ENCODE measurements at places on chromosomes 11 and 22.
A peak's percentile ranks its signal among the peaks of the same experiment; 100 is the strongest.

- DNase-seq: no peak
These were observed 304.8 kb upstream of the SORL1-AS1 start for GRCh38 chr11:121757480-121758125.

GRCh38 chr11:75100314-75100713 is 3.6 kb upstream of the OR2AT4 start:
- DNase-seq: peak; percentile 52

DNA sequence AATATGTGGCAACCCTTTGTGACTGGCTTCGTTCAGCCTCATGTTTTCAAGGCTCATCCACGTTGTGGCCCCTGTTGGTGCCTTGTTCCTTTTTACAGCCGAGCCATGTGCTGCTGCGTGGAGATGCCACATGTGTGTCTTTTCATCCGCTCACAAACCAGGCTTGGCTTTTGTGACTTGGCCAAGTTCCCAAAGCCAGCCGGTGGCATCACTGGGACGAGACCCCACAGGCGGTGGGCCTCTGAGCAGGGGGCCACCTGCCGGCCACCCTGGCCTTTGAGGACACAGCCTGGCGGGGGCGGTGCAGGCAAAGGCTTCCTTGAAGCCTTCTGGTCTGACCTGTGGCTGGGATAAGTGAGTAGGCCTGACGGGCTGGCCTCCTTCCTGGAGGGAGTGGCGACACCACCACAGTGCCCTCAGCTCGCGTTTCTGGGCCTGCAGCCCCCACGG is 10.5 kb downstream of the GRK2 start:
- peak; percentile 98 for DNase-seq

DNA sequence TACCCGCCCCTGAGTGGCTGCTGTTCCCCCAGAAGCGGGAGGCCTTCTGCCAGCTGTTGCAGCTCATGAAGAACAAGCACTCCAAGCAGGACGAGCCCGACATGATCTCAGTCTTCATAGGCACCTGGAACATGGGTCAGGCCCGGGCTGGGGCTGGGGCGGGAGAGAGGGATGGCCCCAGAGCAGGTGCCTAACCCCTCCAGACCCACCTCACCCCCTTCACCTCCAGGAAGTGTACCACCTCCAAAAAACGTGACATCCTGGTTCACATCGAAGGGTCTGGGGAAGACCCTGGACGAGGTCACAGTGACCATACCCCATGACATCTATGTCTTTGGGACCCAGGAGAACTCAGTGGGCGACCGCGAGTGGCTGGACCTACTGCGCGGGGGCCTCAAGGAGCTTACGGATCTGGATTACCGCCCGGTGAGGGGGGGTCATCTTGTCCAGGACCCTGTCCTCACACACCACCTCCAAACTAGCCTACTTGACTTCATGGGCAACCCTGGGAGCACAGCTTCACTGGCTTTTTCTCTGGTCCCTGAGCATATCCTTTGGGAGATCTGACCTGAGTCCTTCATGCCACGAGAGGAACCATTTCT is 6.3 kb downstream of the INPPL1 start:
- no peak for DNase-seq

GRCh38 chr11:70763606-70764005 is 365.3 kb downstream of the CTTN start:
- DNase-seq: no peak

DNA sequence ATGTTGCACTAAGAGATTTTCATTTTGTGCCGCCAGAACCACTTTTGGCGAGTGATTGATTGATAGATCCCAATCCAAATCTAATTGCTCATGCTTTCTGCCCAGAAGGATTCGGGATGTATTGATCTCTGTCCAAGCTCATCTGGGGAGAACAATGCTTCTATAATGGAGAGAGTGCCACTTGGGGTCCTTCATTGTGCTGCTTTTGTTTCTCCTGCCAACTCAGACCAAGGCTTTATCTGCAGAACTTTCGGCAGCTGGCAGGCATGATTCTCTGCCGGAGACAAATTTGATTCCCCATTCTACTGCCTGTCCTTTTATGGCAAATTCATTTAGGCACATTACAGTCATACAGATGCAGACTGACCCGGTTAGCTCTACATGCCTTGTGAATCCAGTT is 62.9 kb upstream of the NTM start:
- DNase-seq: no peak

GRCh38 chr11:94758666-94759065 is 9.5 kb upstream of the AMOTL1 start:
- no peak for DNase-seq

- DNase-seq: no peak
These were observed 192.6 kb upstream of the E2F8 start for GRCh38 chr11:19433367-19433766.

DNA sequence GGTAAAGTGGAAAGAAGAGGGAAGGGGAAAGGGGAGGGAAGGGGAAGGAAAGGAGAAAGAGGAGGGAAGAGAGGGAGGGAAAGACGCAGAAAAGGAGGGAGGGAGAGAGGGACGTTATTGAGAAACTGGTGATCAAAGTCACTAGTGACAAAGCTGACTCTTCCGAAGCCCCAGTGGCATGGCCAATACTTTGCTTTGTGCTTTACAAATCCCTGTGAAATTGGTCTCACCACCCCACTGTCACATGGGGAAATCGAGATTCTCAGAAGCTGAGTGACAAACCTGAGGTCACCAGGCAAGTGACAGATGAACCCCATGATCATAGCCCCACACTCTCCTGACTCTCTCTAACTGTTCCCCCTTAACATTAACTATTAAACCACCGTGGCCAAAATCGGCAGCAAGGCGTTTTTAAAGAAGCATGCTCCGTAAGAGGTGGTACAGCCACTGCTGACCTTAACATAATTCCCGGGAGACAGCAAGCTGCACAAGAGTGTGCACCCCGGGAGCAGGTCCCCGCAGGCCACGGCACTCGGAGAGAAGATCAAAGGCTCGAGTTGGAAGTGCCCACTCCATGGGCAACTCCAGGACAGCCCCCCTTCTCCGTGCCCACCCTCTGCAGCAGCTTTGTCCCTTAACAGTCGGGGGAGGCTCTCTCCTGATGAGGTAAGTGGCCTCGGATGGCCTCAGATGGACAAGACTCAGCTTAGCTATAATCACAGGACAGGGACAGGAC is 34.8 kb downstream of the CELSR1 start:
- no peak for DNase-seq

- no peak for DNase-seq
These were observed 243.6 kb upstream of the SORL1-AS1 start for GRCh38 chr11:121696177-121696871.

GRCh38 chr22:32864041-32864440 is 62.5 kb downstream of the TIMP3 start:
- DNase-seq: no peak

DNA sequence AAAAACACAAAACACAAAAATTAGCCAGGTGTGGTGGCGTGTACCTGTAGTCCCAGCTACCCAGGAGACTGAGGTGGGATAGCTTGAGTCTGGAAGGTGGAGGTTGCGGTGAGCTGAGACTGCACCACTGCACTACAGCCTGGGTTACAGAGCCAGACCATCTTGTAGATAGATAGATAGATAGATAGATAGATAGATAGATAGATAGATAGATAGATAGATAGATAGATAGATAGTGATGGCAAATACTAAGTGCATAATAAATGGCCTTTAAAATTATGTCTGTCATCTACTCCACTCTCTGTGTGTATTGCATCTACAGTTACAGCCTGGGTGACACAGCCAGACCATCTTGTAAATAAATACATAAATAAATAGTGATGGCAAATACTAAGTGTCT is 56.0 kb upstream of the CHRM4 start:
- DNase-seq: no peak
